ENCODE measurements at places on chromosomes 4 and X.
A peak's percentile ranks its signal among the peaks of the same experiment; 100 is the strongest.

GRCh38 chr4:43855283-43855682, 593.3 kb downstream of the KCTD8 start:
- no peak for DNase-seq

DNA sequence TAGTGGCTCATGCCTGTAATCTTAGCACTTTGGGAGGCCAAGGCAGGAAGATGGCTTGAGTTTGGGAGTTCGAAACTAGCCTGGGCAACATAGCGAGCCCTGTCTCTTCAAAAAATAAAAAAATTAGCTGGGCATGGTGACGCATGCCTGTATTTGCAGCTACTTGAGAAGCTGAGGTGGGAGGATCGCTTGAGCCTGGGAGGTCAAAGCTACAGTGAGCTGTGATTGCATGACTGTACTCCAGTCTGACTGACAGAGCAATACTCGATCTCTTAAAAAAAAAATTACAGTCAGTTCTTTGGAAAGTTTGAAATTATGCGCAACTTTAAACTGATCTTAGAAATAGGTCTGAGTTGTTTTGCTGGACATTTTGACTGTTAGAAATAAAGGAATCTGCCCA, 55.8 kb downstream of the DOCK11 start:
- DNase-seq, result no peak

GRCh38 chr4:111136438-111136837, 513.6 kb upstream of the PITX2 start:
- peak; percentile 21 for DNase-seq

GRCh38 chr4:69330345-69331047, 50.2 kb downstream of the UGT2B28 start:
- no peak for DNase-seq

DNA sequence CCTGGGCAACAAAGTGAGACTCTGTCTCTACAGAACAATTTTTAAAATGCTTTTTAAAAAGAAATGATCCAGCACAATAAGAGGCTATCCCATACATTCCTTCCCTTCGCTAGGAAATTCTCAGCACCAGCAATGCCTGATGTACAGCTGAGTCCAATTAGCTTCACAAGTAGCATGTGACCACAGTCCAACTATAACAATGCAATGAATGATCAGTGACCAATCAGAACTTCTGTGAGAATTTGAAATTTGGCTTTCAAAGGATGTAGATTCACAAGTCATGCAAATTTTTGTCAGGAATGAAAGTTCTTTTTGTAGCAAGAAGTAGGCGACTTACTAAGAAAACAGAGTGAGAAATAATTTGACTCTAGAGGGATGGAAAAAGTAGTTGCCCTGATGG, 278.5 kb upstream of the UGT8 start:
- DNase-seq, result no peak

GRCh38 chr4:22897520-22898108, 204.9 kb downstream of the GBA3 start:
- no peak for DNase-seq

DNA sequence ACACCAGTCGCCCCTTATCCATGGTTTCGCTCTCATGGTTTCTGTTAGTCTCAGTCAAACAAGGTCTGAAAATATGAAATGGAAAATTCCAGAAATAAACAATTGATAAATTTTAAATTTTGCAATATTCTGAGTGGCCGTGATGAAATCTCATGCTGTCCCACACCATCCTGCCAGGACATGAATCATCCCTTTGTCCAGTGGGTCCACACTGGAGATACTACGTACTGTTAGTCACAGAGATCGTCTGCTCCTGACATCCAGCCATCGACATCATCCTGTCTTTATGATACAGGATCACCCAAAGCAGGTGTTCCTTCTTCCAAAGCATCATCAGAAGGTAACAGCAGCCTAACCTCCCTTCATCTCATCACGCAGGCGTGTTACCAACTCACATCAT, 76.5 kb upstream of the MSX1 start:
- no peak for DNase-seq

- no peak for DNase-seq
These were observed 17.6 kb downstream of the SH3RF1 start for GRCh38 chr4:169253113-169253671.

- no peak for DNase-seq
These were observed 691.5 kb downstream of the KCTD8 start for GRCh38 chr4:43757147-43757546.
